ENCODE measurements at places on chromosomes 13 and 19.

DNA sequence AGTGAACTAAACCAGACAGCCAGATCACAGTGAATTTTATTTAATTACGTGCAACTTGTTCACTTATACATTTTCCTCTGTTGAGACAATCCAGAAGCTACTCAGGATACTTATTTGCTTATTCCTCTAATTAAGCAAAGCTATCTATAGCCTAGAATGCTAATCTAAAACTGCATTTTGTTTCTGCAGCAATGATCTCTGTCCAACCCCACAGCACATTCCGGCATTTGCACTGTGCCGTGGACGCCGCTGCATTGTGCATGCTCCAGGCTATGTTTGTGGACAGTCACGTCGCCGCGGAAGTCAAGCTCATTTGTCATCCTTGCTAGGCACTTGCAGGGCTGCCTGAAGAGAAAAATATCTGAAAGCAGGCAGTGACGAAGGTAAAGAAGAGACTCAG is 406.9 kb downstream of the RFC3 start:
- no peak for DNase-seq

- DNase-seq: no peak
Observed at GRCh38 chr19:23377276-23377675, 18.0 kb downstream of the ZNF91 start.

DNA sequence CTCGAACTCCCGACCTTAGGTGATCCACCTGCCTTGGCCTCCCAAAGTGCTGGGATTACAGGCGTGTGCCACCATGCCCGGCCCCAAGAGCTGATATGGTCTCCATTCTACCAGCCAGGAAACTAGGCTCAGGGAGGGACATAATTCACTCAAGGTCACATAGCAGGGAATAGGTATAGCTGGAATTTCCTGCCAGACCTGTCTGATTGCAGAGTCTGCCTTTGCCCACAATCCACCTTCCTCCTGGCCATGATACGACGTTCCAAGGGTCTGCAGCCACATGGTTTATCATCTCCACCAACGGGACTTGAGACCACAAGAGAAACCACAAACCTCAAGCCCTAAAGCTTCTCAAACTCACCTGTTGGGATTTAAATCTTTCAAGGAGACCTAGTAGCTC is 32.0 kb downstream of the ZNRF4 start:
- no peak for DNase-seq

- DNase-seq: no peak
Observed at GRCh38 chr19:46716672-46717033, 261 bp downstream of the PRKD2 start.

DNA sequence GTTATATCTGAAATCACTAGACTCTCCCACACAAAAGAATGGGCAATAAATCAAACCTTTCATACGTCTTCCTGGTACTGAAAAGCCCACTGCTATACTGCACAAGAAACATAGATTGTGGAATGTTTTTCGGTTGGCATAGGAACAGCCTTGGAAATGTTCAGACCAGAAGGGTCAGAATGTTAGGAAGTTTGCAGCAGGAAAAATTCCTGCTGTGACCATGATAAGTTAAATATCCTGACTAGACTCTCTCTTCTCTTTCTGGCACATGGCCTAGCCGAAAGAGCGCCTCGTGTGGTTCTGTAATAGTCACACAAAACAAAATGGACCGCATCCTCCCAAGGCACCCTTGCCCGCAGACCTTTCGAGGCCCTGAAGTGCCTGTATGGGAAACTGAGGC is 427.2 kb downstream of the COG6 start:
- DNase-seq: no peak

GRCh38 chr19:32638625-32639024 is 36.4 kb downstream of the ANKRD27 start:
- no peak for DNase-seq

GRCh38 chr13:98803111-98803561 is 50.7 kb upstream of the SLC15A1 start:
- DNase-seq: no peak

DNA sequence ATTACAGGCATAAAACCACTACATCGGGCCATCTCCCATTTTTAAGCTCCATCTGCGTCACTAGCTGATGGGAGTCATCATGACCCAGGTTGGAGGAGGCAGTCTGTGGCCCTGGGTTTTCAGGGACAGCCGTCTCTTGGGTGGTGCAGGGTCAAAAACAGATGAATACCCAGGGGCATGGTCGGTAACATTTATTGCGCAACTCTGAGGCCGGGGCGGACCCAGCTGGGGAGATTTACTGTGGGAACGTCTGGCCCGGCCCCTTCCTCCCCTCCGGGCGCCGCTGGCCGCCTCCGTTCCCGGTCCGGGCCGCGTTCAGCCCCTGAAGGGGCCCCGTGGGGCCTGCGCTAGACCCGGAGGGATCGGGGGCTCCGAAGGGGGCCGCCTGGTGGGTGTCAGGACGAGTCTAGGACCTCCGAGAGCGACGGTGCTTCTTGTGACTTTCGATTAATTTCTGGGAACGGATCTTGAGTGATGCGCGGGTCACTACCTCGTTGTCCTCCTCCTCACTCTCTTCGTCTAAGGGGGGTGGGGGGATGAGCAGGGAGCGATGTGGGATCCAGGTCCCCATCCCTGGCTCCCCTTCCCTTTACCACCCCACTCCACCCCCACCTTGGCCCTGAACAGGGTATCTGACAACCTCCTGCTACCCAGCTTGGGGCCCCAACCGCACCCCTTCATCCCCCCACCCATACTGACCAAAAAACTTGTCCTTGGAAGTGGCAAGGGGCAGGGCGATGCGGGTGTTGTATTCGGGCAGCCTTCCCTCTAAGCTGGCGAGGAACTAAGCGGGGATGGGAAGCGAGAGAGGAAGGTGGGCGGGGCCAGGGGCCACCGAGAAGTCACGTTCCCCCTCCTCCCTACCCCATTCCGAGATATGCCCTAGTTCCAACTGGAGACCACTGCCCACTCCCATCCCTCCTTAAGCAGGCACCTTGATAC is 1.6 kb upstream of the RGL3 start:
- DNase-seq: no peak

GRCh38 chr19:21590867-21591266 is 85.5 kb downstream of the ZNF429 start:
- no peak for DNase-seq
